ENCODE measurements at places on chromosomes 3 and 15. TPM values are rescaled to one million over a fixed set of nuclear protein-coding genes. Genes with fewer than 3 reads are reported as not detected.

DNA sequence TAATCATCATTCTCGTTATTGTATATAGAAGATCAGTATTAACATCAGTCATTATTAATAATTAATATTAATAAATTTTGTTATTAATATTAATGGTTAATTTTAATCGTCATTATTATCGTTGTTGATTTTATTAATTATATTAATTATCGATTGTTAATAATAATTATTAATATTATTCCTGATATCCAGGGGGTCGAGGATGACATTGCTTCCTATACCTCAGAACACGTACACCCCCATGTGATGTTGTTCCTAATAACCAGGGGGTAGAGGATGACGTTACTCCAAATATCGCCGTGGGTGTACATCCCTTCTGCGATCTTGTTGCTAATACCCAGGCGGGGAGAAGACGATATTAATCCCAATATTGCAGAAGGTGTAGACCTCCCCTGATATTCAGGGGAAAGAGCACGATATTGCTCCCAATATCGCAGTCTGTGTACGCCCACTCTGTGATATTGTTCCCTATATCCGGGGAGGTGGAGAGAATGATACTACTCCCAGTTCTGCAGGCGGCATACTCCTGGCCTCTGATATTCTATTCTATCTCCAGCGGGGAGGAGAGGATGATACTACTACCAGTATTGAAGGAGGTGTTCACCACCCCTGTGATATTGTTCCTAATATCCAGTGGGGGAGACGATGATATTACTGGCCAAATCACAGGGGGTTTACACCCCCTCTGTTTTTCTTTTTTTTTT, 22.3 kb upstream of the BMF start:
- DNase-seq: no peak

GRCh38 chr15:78399091-78399490, 38.9 kb upstream of the IREB2 start:
- no peak for DNase-seq

- DNase-seq: no peak
Observed at GRCh38 chr15:60519218-60519617, 40.3 kb upstream of the ICE2 start.

DNA sequence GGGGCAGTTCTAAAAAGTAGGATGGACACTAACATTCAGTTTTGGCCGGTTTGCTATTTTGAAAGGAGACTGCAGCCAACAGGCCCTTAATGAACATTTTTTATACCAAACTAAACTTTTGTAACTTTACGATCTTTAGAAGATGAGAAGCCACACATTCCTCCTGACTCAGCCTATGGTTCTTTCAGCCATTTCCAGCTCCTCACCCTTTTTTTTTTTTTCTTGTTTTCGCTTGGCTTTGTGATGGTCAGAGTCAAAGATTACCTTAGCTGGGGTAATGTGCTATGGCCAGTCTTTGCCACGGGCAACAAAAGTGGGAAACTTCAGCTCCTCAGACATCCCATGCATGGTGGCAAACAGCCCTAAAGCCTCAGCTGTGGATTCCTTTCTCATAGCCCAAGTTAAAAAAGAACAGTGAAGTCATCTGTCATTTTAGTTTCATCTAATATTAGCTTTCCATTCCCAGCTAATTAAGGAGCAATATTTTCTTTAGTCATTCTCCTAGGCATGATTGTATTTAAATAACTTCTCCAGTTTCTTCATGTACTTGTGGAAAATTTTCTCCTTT, 368.7 kb downstream of the MFSD1 start:
- no peak for DNase-seq

DNA sequence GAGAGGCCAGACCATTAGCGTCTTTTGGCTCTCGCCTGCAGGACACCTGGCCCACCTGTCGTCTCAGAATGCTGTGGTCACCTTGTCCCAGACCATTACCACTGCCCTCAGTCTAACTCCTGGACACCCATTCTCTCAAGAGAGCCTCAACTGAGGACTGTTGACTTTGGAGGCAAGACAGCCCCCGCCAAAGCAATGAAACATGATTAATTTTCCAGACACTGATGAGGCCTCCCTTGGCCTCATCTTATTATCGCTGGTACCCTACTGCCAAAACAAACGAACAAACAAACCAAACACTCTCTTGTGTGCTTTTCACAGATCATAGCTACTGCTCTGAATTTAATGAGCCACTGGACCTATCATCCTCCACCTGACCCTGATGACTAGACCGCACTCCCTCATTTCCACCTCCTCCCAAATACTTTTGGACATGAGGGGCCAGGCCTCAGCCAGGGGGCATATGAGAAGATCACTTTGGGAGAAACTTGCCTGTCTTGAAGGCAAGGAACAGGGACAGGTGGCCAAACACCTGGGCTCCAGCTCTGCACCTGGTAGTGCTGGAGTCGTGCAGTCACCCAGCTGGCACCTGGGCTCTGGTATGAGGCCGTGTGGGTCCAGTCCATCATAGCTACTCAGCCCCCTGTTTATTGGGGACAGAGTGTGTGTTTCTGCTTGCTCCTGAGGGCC, 27.6 kb downstream of the ALS2CL start:
- DNase-seq: peak; percentile 32

DNA sequence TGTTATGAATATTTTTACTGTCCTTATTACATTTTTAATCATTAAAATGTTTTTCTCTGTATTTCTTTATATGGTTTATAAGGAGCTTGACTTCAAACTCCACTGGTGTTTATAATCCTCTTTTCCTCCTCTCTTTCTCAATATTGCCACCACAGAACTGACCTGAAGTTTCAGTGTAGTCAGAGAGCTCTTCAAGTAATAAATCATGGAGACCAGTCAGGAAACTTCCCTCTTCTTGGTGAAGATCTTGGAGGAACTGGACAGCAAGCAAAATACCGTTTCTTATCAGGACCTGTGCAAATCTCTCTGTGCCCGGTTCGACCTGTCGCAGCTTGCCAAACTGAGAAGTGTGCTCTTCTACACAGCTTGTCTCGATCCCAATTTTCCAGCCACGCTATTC, 23.8 kb downstream of the MINAR1 start:
- no peak for DNase-seq

GRCh38 chr3:133455281-133455680, 55.4 kb downstream of the BFSP2 start:
- DNase-seq: no peak

GRCh38 chr3:126309861-126310655, 47.1 kb downstream of the KLF15 start:
- DNase-seq: peak; percentile 47

GRCh38 chr3:38313695-38314094, 31.6 kb downstream of the SLC22A14 start:
- no peak for DNase-seq

DNA sequence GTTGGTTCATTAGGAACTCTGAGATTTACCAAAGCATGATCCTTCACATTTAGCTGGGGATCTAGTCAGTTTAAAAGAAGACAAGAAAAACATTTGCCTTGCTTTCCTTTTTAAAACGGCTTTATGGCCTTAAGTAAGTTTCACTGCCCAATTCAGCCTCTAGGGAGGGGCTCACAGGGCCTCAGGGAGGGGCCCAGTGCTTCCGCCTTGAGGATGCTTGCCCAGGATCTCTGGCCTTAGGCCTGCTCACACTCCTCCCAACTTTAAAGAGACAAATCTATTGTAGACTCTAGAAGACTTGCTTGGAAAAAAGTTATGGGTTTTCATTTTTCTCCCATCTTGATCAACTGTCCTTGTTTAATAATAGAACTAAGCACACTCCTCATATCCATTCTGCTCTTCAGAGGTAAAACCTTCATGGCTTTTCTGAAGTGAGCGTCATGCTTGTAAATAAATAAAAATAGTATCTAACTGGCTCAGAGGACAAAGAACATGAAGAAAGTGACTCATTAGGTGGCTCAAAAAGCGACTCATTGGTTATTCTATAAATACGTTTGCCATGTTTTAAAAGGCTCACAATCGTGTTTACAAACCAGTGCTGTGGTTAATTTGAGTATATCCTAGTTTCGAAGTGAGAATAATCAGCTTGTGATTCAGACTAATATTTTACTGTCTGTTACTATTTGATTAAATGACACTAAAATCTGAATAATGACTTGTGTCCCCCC, 13.7 kb downstream of the PDHB start:
- peak; percentile 88 for DNase-seq

GRCh38 chr3:129312021-129312639, 33.5 kb downstream of the HMCES start:
- DNase-seq: no peak

DNA sequence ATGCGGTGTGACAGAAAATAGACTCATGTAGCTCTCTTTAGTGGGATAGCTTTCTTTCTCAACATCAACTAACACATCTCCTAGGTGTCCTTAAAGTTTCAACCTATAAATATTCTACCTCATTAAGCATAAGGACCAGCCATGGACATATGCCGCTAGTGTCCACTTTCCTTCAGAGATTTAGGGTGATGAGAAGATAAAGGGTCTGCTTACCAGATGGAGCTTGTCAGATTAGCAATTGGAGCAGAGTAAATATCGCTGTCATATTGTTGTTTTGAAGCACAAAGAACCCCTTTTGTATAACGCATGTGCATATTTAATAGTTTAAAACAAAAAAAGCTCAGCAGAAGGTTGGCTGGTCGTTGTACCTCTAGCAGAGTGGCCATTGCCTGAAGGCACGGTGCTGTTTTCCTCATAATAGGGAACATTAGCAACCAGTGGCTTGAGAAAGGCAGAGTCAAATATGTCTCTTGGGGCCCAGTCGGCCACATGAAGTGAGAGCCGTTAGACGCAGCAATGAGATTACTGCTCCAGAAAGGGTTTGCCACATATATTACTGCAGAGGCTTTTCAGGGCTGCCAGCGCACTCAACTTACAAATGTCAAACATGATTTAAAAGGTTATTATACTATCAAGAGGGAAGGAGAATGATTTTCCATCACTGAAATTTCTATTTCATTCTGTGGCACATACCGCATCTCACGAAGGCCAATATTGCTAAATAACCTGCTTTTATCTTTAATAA, 264.2 kb downstream of the ROBO2 start:
- DNase-seq: no peak

DNA sequence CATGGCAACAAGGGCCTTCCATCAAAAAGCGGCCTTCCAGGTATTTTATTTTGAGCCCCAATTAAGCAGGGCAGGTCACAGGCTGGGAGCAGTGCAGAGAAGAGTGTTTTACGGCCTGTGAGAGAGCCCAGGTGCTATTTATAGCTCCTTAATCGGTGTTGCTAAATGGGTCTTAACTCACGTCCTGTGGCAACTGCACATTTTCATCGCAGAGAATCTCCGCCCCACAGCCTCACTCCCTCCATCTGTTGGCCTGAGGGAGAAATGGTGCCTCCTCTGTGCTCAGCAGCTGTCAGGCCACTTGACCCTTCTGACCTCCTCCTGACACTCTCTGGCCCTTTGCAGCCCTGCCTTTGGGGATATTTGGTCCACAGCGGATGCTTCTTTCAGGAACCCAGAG, 58.6 kb downstream of the SPSB4 start:
- DNase-seq: peak; percentile 70

- no peak for DNase-seq
Observed at GRCh38 chr3:138011722-138012121, 1.8 kb downstream of the CLDN18 start.

The EFHB gene
- total RNA-seq: 1.1 TPM

The LOXL1 gene
- 94.6 TPM for total RNA-seq

The C3orf20 gene
- total RNA-seq: 0.10 TPM

The SPTBN5 gene
- 1.3 TPM for total RNA-seq
